Activated CD4-positive, alpha-beta T cell treated with anti-CD3 and anti-CD28 coated beads for 1 hour (primary cell): ENCODE measurements at places on chromosomes 5 and 9.
A peak's percentile ranks its signal among the peaks of the same experiment; 100 is the strongest.

DNA sequence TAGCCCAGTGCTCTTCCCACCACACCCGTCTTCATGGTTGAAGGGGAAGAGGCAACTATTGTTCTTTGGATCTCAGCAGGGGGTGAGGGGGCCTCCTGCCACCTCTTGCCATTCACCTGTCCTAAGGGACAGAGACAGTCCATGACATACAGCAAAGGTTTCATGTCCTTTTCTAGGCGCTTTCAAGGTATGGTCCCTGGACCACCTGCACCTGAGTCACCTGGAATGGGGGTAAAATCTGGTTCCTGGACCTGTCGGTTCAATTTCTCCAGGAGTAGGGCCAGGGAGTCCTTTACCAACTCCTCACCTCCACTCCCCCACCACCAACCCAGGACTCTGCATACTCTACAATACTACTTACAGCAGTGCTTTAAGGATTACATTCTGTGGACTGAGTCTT lies 33.5 kb upstream of the SAP30L start:
- DNase-seq = no peak

- no peak for DNase-seq
Measured at GRCh38 chr5:15808577-15808976, 308.6 kb downstream of the FBXL7 start.

- DNase-seq = no peak
Measured at GRCh38 chr9:82581516-82581915, 481.4 kb downstream of the RASEF start.

GRCh38 chr5:180830253-180831138 lies 27.9 kb upstream of the MGAT1 start:
- DNase-seq = peak; percentile 57

GRCh38 chr5:179323026-179323870 lies 22.0 kb downstream of the ADAMTS2 start:
- DNase-seq = no peak

- no peak for DNase-seq
Measured at GRCh38 chr9:18668944-18669343, 195.0 kb downstream of the ADAMTSL1 start.

GRCh38 chr5:114367029-114367428 lies 5.2 kb downstream of the KCNN2 start:
- DNase-seq = no peak

DNA sequence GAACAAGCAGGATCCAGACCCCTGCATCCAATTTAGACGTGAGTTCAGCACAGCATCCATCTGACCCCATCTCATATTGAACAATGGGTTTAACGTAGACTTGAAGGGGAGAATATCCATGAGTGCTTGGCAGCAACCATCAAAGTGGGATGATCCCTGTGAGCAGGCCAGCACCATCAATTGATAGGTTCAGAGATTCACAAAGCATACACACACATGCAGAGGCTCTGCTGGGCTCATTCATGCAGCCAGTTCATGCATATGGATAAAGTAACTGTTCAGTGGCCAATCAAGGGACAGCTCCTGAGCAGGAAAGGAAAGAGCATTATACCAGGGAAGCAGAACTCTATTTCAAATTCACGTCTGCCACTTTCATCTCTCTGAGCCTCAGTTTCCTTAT lies 24.8 kb upstream of the CPEB4 start:
- DNase-seq = no peak

DNA sequence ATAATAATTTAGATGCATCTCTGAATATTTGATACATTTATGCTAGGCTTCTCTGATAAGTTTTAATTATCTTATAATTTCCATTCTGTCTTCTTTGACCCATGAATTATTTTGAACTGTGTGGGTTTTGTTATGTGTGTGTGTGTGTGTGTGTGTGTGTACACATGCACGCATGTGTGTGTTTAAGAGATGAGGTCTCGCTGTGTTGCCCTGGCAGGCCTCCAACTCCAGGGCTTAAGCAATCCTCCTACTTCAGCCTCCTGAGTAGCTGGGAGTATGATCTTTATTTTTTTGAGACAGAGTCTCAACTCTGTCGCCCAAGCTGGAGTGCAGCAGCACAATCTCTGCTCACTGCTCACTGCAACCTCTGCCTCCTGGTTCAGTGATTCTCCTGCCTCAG lies 75.4 kb downstream of the NDUFAF2 start:
- no peak for DNase-seq

DNA sequence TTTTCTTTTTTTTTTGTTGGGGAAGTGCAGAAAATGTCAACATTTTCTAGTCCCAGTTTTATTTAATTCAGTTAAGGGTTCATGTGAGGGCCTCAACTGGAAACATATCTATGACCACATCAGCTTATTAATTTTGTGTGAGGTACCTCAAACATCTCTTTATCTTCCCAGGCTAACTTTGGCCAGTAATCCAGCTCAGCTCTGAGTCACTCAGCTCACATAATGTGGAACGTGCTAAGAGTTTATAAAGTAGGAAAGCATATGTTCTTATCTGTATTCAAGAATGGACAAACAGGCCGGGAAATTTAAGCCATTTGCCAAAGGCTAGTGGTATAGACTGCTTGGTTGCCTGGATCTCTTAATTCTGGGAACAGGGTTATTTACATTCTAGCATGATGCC lies 118.4 kb downstream of the INSYN2B start:
- DNase-seq = no peak
